ENCODE measurements at places on chromosomes 6 and 20.

DNA sequence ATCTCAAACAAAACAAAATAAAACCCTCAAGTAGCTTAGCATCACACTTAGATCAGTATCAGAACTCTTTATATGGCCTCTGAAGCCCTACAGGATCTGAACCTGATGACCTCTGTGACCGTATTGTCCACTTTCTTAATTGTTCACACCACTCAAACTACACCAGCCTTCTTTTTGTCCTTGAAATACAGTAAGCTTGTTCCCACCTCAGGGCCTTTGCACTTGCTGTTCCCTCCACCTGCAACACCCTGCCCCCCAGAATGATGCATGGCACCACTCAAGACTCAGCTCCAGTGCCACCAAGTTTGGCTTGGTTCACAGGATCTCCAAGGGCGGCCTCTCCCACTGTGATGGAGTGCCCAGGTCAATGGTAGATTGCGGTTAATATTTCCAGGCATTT is 25.7 kb downstream of the CPNE5 start:
- DNase-seq, result no peak

GRCh38 chr20:15834857-15835256 is 738.4 kb downstream of the KIF16B start:
- peak; percentile 16 for DNase-seq

DNA sequence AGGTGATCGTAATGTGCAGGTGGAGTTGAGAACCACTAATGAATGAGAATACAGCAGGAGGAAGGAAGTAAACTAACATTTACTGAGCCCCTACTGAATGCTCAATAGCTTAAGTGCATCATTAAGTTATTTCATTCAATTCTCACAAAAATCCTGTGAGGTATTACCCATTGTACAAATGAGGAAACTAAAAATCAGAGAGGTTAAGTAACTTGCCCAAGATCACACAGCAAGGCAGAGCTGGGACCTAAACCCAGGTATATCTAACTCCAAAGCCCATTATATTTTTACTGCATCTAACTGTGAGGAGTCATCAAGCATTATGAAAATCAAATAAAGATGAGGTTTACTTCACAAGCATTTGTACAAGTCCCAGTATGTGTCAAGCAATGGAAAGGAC is 35.3 kb downstream of the CPNE5 start:
- no peak for DNase-seq

- no peak for DNase-seq
These were observed 100.2 kb downstream of the TRMT11 start for GRCh38 chr6:126086560-126086959.

- no peak for DNase-seq
These were observed 122.3 kb downstream of the B3GAT2 start for GRCh38 chr6:70834520-70834919.

DNA sequence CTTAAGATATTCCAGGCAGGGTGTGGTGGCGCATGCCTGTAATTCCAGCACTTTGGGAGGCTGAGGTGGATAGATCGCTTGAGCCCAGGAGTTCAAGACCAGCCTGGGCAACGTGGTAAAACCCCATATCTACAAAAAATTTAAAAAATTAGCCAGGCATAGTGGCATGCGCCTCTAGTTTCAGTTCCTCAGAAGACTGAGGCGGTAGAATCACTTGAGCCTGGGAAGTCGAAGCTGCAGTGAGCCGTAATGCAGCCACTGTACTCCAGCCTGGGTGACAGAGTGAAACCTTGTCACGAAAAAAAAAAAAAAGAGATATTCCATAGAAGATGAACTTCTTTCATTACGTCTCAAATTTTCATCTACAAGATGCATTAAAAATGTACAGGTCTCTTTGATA is 46.7 kb upstream of the ISM1 start:
- no peak for DNase-seq

DNA sequence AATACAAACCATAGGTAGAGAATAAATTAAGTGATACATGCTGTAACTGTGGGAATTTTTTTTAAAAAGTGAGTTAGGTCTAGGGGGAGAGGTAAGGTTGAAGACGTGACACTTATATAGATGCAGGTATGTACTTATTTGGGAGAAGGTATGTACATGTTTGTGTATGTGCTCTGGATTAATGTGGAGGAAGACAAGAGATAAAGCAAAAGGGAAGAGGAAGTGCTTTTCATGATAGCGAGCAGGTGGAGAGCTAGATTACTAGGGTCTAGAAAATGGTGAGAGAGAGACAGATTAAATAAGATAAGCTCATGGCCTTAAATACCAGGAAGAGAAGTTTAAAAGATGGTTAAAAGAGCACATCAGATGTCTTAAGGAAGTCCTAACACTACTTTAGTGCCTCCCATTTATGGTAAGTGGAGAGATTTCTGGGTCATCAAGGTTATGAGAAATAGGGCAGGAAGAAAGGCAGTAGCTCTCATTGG is 92.5 kb downstream of the MAN1A1 start:
- no peak for DNase-seq

GRCh38 chr6:16130437-16130891 is 1.6 kb downstream of the MYLIP start:
- DNase-seq, result no peak

- no peak for DNase-seq
These were observed 87.7 kb upstream of the UFL1 start for GRCh38 chr6:96433950-96434349.

- DNase-seq, result no peak
These were observed 97.0 kb downstream of the GCLC start for GRCh38 chr6:53447865-53448264.

DNA sequence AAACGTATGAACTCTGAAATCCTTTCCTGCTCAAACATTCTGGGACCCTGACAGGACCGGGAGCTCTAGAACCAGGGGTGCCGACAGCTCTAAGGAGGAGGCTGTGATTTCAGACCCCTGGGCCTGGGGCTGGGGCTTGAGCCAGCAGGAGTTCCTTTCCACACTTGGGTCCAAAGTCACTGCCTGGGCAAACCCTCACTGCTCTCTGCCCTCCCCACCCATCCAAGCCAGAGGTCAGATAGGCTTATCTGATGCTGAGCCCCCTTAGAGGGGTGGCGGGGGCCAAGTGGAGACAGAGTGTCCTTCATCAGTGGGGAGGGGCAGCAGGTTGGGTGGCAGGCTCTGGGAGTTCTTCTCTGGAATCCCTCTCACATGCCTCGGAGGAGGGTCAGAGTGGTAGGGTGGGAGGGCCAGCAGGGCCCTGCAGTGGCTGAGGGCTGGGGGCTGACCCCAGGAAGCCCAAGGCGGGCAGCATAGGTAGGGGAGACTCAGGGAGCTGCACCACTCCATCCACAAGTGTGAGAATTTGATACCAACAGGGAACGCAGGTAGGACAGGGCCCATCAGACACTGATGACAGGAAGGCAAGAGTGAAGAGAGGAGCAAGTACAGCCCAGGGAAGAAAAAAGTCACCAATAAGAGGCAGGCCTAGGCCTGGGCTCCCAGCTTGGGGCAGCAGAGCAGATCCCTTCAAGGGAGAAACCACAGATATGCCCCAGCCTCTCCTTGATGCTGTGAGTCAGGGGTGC is 121.0 kb downstream of the MRPL14 start:
- no peak for DNase-seq

DNA sequence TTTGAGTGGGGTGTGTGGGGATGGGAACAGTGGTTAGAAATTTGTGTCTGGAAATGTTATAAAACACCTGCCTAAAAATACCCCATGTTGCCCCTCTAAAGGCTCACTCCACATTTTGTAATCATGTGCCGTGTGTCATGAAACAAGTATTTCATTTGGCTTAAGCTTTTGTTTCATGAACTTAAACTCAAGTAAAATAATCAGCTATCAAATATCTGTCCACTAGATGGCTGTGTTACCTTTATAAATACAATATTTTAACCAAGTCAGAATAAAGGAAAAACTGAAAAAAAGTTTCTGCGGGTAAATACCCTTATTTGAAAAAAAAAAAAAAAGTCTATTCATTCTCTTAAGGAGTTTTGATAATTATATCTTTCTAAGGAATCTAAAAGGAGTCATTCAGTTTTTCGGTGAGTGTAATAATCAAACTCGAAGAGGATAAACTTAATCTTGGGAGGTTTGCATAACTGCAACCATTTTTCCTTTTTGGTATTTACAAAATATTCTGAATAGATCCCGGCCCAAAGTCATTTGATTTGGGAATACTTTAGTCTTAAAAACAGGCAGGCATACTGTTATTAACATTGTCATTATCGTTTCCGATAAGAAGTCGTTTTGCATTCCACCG is 29.9 kb upstream of the MTRF1L start:
- peak; percentile 8 for DNase-seq

DNA sequence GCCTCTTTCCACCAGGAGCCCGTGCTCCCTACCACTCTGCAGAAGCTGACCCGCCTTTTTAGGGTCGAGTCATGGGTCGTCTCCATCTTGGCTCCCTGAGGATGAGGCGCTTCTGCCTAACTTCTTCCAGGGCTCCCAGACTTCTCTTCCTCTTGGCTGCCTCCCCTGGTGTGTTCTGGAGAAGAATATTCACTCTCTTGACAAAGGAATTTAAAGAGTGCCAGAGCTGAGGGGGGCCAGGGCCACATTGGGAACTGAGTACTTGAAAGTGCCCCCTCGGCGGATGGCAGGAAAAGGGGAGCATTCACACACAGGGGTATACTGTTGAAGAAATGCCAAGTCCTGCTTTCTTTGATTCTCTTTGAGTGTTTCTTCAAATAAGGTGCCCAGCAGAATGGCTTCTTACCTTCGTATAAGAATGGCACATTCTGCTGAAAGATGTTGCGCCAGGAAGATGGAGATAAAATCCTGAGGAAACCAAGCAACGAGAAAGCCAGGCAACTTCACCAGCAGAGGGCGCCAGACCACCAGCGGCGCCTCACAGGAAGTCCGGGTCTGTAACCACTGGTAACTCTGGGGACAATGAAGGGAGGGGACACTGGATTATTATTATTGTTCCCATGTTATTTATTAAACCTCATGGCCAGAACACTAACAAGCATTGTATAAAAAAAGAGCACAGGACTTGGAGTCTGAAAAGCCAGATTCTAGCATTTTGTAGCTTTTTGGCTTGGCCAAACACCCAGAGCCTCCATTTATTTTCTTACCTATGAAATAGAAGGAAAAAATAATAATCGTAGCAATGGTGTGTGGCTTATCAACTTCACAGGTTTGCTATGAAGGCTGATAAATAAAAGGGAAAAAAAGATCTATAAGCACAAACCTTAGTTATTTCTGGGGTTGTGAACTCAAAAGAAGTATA is 176.7 kb downstream of the HACE1 start:
- DNase-seq, result peak; percentile 65

- no peak for DNase-seq
These were observed 142.1 kb upstream of the STMND1 start for GRCh38 chr6:16959789-16960188.

DNA sequence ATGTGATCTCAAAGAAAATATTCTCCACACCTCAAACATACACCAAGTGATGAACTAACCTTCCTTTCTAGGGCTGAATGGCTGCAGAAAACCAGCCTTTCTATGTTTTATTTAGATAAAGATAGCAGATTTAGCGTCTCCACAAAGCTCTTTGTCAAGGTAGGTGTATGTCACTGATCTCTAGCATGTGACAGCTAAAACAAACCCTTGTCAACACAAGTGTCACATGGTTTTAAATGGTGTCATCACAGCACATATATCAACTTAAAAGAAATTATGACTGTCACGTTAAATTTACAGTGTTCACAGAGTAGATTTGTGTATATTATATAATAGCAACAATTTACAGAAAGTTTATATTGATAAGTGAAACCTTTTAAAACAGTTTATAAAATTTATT is 58.3 kb downstream of the TENT5A start:
- DNase-seq, result no peak

- no peak for DNase-seq
These were observed 288.9 kb upstream of the ZNF337 start for GRCh38 chr20:25985597-25985996.

- DNase-seq, result no peak
These were observed 89.7 kb downstream of the FBXO5 start for GRCh38 chr6:152893187-152893586.
